Cortex of kidney (tissue), 1 donor: ENCODE measurements at places on chromosomes 12 and 14.

- no peak for DNase-seq
Observed at GRCh38 chr12:69108037-69108436, 131.3 kb upstream of the CPSF6 start.

- no peak for DNase-seq
Observed at GRCh38 chr14:57582746-57583145, 89.1 kb upstream of the CCDC198 start.

- DNase-seq = no peak
Observed at GRCh38 chr12:69880571-69880970, 55.5 kb downstream of the MYRFL start.

- no peak for DNase-seq
Observed at GRCh38 chr12:32533971-32534590, 134.7 kb downstream of the FGD4 start.

GRCh38 chr12:64585104-64585503 is 25.2 kb upstream of the RASSF3 start:
- DNase-seq = no peak

DNA sequence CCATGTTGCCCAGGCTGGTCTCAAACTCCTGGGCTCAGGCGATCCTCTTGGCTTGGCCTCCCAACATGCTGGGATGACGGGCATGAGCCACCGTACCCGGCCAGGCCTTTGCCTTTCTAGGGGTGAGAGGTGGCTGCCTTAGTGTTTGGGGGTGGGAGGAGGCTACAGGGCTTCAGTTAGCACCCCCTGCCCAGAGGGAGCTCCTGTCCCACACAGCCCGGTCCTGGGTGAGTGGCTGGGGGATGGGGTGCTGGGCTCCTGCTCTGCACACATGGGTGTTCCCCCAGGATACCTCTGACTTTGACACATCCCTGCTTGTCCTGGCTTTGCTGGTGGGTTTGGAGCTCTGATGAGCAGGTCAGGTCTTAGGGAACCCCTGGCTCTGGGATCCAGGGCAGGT is 9.9 kb downstream of the ULK1 start:
- no peak for DNase-seq

GRCh38 chr14:64703395-64704142 is 655 bp upstream of the PLEKHG3 start:
- no peak for DNase-seq

DNA sequence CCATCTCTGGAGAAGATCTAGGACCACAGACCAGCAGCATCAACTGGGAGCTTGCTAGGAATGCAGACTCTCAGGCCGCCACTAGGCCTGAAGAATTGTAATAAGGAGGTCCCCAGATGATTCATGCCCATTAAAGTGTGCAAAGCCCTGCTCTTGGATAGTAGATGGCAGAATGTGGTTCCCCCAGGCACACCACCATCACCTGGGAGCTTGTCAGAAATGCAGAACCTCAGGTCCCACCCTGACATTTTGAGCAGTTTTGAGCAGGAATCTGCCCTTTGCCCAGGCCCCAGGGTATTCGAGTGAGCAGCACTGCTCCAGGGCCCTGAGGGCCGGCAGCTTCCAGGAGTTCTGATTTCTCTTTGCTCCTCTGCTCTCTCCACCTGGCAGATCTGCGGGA is 64.9 kb downstream of the TSPAN11 start:
- no peak for DNase-seq
